Esophagus squamous epithelium (tissue), 5 donors: ENCODE measurements at places on chromosomes 4 and X.

DNA sequence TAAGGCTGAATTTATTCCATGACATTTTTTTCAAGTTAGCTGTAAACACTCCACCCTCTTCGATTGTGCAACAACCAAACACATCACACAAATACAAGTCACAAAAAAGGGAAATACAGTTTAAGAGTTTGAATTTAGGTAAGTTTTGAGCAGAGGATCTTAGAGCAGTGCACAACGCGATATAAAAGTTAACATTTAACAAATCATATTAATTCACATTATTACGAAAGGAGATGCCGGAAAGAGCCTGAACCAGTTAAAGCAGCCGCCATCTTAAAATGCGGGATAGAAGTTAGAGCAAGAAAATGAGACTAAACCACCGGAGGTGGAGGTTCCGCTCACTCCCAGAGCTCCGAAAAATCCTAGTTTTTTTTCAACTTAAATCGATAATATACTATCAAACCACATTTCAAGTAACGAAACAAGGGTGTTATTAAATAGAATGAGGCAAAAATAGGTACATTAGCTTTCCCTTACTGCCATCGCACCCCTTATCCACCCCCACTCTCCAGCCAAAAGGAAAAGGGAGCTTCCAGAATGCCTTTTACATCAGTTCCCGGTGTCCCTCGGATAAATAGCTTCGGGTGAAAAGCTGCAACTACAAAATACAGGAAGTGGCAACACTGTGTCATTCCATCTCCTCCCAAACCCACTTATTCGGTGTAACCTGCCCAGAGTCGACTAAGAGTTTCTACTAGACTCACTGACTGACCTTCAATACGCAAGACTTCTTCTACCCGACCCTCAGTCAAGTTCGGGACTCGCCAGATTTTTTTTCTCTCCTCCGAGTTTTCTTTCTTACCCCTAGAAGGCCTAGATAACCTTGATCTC lies 1.9 kb downstream of the UBE2D3 start:
- DNase-seq = no peak

- DNase-seq = no peak
Observed at GRCh38 chr4:110092646-110093045, 105.8 kb downstream of the ELOVL6 start.

GRCh38 chr4:7656244-7656800 lies 221.6 kb upstream of the PSAPL1 start:
- DNase-seq = no peak

GRCh38 chr4:54586320-54586955 lies 71.3 kb upstream of the KIT start:
- DNase-seq = no peak

DNA sequence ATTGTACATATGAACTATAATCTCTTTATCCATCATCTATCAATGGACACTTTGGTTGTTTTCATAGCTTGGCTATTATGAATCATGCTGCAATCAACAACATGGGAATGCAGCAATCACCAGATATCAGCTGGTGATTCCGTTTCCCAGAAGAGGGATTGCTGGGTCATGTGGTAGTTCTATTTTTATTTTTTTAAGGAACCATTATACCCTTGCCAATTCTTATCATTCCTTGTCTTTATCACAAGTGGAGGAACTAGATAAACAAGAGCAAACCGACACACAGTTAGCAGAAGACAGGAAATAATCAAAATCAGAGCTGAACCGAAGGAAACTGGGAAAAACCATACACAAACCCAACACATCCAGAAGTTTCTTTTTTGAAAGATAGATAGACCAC lies 14.5 kb upstream of the LNX1 start:
- no peak for DNase-seq

GRCh38 chr4:92172203-92172602 lies 131.6 kb upstream of the GRID2 start:
- DNase-seq = no peak

- no peak for DNase-seq
Observed at GRCh38 chrX:29042341-29042740, 455.1 kb downstream of the IL1RAPL1 start.

- no peak for DNase-seq
Observed at GRCh38 chr4:54157606-54158005, 57.6 kb downstream of the GSX2 start.

DNA sequence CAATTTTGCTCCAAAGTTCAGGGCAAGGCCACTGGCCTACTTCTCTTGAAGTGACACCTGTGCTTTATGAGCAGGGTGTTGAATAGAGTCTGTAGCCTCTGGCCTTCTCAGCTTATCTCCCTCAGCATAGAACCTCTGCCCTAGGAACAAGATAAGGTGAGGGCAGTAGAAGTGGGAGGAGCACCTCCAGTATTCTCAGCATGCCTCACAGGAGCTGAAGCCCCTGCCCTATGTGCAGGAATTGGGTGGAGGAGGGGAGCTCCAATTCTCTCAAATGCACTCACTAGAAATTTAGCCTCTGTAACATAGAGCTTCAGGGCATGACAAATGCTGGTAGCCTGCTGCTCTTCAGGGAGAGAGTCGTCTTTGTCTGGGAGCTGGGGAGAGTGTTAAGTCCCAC lies 479.3 kb downstream of the IL1RAPL1 start:
- no peak for DNase-seq

- DNase-seq = no peak
Observed at GRCh38 chrX:39848243-39848642, 249.5 kb downstream of the BCOR start.

DNA sequence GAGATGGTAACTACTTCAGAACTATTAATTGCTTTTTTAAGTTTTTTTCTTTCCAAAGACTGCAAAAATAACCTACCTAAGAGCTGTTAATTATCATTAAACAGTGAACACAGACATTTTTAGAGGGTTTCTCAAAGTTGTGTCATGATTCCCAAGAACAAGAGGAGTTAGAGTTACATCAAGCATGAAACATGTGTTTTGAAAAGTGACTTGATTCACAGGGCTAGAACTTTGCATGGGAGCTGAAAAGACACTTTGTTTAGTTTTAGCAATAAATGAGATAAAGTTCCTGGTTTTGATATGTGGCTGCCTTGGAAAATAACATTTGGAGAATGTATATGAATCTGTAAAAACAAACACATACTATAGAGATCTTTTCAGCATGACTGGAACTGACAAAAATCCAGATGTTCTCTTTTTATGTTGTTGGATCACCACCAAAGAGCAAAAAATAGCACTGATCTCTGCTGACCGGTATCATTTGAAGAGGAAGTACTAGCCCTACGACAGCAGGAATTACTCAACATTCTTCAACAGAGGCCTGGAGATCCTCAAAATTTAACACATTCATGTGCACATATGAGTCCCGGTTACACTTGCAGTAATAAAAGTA lies 173.0 kb upstream of the PCDH18 start:
- DNase-seq = no peak

DNA sequence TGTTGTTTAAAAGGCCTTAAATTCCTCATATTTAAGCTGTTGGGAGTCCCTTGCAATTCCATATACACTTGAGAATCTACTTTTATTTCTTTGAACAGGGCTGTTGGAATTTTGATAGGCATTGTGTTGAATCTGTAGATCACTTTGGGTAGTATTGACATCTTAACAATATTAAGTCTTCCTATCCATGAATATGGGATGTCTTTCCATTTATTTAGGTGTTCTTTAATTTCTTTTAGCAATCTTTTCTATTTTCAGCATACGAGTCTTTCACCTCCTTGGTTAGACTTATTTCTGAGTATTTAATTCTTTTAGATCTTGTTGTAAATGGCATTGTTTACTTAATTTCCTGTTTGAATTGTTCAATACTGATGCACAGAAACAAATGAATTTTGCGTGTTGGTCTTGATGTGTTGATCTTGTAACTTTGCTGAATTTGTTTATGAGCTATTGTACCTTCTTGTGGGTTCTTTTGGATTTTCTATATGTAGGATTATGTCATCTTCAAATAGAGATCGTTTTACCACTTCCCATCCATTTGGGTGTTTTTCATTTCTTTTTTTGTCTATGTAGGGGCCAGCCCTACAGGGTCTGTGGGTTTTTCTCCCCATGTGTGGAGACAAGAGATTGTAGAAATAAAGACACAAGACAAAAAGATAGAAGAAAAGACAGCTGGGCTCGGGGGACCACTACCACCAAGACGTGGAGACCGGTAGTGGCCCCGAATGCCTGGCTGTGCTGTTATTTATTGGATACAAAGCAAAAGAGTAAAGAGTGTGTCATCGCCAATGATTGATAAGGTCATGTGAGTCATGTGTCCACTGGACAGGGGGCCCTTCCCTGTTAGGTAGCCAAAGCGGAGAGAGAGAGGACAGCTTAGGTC lies 18.2 kb upstream of the CTBP1 start:
- DNase-seq = no peak

DNA sequence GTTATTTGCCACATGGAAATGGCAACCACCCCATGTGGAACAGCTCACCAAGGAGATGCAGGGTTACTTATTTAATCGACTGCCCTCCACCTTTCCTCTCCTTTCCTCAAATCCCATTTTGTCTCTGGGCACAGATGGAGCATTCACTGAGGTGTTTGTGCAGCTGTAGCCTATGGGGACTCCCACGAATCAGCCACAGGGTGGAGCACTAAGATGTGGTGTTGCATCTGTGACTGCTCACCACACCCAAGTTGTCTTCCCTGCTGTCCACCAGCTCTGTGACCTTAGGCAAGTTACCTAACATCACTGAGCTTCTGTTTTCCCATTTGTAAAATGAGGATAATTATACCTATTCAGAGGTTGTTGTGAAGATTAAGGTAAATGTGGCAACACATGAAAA lies 252.4 kb upstream of the CPEB2 start:
- no peak for DNase-seq
